ENCODE measurements at places on chromosomes 1 and 21.

DNA sequence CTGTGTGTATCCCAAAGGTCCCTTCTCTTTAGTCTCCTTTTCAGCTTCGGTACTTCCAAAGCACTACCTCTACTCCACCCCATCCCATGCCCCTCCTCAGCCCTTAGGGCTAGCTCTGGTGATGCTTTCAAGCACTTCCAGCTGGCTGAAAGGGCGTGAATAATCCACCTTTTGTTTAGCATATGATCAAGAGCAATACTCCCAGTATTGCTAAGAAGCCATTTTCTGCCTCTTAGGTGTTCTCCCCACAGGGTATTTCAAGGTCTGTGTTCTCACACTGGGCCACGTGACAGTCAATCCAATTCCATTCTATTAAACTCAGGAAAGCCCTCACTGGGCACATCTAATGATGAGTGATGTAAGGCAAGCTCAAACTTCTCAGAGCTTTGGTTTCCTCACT lies 298.5 kb upstream of the PROX1 start:
- DNase-seq = no peak

- no peak for DNase-seq
Measured at GRCh38 chr1:202004711-202005110, 5.7 kb upstream of the ELF3 start.

GRCh38 chr1:1428174-1428573 lies 7.1 kb upstream of the ANKRD65 start:
- DNase-seq = no peak

GRCh38 chr1:172255223-172255560 lies 165.3 kb upstream of the C1orf105 start:
- no peak for DNase-seq

- peak; percentile 9 for DNase-seq
Measured at GRCh38 chr1:165235155-165235776, 121.2 kb downstream of the LMX1A start.

- DNase-seq = no peak
Measured at GRCh38 chr1:169005776-169006175, 100.7 kb upstream of the ATP1B1 start.

DNA sequence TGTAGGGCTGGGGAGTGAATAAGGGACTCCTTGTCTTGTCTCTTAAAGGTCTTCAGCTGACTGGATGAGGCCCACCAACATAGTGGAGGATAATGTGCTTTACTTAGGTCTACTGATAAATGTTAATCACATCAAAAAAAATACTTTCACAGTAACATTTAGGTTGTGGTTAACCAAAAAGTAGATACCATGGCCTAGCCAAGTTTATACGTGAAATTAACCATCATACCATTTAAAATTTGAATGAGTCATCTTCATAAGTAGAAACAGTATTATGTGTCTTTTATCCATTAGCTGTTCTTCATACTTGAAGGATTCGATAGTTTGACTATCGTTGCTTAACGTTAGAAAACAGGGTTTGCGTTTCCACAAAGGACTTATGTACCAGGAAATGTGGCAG lies 80.9 kb downstream of the MTR start:
- no peak for DNase-seq

- DNase-seq = no peak
Measured at GRCh38 chr1:101262630-101263348, 26.0 kb downstream of the S1PR1 start.

DNA sequence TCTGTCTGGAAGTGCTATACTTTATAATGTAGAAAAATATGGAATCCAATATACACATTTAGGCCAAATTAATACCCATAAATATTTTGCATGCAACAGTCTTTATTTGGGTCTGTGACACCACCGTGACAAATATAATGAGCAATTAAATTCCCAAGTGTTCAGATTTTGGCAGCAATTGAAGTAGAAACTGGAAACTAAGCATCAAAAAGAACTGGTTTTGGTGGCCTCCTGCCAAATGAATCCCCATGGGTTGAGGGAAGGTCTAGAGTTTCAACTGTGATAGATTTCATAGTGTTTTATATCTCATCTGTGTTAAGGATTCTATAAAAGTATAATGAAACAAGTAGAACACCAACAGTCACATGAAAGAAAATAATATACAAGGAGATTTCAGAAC lies 88.4 kb downstream of the DPYD start:
- no peak for DNase-seq

GRCh38 chr1:228005511-228006033 lies 1.2 kb upstream of the WNT3A start:
- DNase-seq = no peak

- no peak for DNase-seq
Measured at GRCh38 chr21:28952686-28953085, 40.0 kb downstream of the LTN1 start.

GRCh38 chr1:13817906-13818305 lies 117.9 kb downstream of the PRDM2 start:
- DNase-seq = no peak

GRCh38 chr1:84370266-84370665 lies 28.0 kb upstream of the DNASE2B start:
- DNase-seq = no peak

GRCh38 chr1:63547621-63548294 lies 24.4 kb downstream of the EFCAB7 start:
- no peak for DNase-seq

GRCh38 chr1:38656726-38657125 lies 202.8 kb downstream of the RRAGC start:
- DNase-seq = no peak

DNA sequence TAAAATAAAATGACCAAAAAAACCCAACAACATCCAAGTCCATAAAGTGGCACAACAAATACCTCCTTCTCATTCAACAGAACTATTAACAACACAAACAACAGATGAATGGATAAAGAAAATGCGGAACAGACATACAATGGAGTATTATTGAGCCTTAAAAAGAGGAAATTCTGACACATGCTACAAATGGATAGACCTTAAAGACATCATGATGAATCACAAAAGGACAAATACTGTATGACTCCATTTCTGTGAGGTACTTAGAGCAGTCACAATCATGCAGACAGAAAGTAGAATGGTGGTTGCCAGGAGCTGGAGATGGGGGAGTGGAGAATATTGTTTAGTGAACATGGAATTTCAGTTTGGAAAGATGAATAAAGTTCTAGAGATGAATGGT lies 42.6 kb downstream of the EYA3 start:
- DNase-seq = no peak

DNA sequence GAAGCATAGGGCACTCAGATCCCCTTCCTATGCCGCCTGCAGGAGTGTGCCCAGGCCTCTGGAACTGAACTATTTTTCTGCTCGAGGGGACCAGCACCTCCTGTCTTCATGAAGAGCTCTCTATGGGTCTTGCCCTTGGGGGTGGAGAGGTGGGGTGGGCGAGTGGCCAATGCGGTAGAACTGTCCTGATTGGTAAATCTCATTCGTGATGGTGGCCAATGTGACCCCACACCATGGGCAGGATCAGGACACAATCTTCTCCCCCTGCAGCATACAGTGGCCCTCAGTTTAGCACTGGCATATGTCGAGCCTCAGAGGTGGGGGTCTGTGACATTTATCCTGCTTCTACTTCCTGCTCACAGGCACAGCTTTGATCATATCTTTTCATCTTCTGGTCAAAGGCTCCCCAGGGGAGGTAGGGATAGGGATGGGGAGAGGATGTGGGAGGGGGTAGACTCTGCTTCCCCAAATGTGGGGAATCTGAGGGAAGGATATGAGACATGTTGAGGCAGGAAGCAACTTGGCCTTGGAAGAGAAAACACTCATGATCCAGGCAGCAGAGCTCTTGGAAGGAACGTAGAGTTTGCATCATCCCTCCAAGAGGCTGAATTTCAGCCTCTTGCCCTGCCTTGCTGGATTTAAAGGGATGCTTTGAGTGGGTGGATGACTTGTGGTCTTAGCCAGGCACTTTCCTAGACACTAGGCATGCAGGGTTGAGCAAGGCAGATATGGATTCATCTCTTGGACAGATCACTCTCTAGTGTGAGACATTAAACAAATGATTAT lies 81.8 kb downstream of the LAMC2 start:
- no peak for DNase-seq

GRCh38 chr1:146036965-146037646 lies 15.6 kb upstream of the HJV start:
- DNase-seq = peak; percentile 84

DNA sequence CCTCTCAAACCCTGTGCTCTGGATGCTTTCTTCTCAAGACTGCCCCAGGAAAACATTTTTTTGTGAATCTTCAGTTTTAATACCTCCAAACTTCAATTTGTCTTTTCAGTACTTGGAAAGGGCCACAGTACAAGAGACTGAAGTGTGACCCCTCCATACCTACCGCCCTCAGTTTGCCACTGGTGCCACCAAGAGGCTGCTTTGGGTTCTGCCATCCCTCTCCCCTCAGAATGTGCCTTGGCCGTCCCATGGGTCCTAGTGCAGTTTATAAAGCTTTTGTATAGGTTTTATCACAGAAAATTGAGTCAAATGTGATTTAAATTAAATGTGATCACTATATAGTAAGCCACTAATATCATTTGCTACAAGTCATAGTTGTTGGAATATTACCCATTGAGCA lies 60.8 kb upstream of the PGD start:
- DNase-seq = peak; percentile 48

GRCh38 chr1:180119837-180120236 lies 34.8 kb upstream of the QSOX1 start:
- no peak for DNase-seq

GRCh38 chr1:107515702-107516101 lies 374.9 kb downstream of the NTNG1 start:
- no peak for DNase-seq

DNA sequence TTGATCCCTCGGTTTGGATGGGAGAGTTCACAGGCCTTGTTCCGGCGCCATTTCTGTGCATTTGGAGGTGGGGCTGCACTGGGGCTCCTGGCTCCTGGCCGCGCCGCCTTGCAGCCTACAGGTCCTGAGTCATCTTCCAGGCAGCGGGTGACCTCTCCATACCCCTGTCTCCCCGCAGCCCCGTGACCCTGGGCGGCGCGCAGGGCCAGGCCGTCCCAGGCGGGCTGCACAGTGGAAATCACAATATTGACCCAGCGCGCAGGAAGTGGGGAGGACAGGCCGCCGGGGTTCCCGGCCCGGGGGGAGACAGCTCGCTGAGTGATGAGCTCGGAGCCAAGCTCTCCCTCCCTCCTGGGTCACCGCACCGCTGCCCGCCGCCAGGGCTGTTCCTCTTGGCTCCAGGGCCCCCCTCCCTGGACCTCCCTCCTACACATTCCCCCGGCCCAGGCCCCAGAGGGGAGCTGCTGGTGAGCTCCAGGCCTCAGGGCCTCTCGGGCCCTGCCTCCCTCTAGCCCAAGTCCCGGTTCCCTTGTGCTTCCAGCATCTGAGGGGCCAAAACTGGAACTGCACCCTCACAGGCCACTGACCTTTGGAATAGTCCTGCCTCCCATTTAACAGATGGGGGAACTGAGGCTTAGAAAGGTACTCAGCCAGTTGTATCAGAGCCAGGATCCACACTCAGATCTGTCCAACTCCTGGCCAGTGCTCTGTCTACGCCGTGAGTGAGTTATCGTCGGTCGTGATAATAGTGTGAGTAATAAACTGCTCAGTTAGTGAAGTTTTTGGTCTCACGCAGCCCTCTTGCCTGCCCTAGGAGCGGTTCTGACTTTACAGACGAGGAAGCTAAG lies 142.9 kb upstream of the WNT4 start:
- DNase-seq = no peak

GRCh38 chr1:166283600-166283999 lies 116.8 kb upstream of the FAM78B start:
- DNase-seq = no peak

- DNase-seq = no peak
Measured at GRCh38 chr1:201050515-201051277, 27.2 kb upstream of the KIF21B start.

DNA sequence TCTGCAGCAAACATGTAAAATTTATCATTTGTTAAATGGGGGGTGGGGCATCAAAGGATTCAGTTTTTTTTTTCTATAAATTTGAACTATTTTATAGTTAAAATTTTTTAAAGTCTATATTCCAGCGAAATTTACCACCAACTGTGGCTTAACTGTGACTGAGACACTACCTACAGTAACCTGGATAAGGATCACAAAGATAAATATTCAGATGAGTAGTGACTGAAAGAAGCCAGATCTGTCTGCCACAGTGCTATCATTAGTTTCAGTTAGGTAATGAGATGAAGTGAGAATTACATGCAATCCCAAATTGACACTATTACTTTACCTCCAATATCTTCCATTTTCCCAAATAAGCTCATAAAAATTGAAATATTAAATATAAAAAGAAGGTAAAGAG lies 5.4 kb downstream of the SPATA6 start:
- no peak for DNase-seq

DNA sequence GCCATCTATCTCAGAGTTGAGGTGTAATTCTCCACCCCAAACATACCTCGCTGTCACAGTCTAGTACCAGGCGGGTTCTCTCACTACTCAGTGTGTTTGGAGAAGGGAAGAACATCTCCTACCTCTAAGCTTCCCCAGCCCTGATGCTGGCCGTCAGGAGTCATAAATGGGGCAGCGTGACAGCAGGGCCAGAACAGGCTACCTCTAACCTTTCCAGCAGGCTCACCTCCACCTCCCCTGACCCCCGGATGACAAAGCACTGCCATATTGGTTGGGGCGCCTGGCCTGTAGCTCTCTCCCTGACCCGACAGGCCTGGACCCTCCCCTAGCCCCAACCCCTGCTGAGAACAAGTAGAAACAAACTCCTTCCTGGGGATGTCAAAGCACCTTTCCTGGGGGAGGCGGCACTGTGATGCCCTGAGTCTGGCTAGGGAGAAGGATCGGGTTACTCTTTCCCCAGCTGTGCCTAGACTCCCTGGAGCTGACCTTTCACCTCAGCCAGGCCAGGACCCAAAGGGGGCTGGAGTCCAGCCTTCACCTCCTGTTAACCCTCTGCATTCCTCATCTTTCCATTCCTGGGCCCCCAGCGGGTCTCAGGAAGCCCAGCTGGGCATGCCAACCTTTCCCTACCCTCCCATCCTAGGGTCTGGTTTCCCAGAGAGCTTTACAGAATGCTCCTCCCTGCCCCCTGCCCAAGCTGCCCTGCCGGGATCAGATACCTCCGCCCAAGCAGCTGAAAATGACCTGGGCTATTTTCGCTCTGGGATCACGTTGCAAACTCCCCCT lies 34.2 kb downstream of the AHDC1 start:
- no peak for DNase-seq

DNA sequence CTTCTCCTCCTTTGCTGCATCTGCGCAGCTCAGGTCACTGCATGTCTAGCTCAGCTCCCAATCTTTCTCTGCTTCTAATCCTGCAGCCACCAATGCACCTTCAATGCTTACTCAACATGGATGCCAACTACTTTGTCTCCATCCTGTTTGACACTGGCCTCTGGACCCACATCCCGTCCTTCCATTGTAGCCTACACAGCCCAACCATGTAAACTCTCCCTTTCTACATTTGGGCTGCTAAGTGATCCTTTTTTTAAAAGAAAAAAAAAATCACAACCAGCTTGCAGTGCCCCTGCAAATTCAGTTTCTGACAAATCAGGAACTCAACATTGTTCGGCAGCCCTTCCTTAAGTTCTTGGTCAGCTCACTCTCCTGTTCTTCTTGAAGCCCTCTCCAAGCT lies 9.4 kb upstream of the CRABP2 start:
- DNase-seq = no peak
